ENCODE measurements at places on chromosomes 7 and 10.

- peak; percentile 86 for DNase-seq
Observed at GRCh38 chr7:131471250-131472004, 85.0 kb downstream of the PODXL start.

DNA sequence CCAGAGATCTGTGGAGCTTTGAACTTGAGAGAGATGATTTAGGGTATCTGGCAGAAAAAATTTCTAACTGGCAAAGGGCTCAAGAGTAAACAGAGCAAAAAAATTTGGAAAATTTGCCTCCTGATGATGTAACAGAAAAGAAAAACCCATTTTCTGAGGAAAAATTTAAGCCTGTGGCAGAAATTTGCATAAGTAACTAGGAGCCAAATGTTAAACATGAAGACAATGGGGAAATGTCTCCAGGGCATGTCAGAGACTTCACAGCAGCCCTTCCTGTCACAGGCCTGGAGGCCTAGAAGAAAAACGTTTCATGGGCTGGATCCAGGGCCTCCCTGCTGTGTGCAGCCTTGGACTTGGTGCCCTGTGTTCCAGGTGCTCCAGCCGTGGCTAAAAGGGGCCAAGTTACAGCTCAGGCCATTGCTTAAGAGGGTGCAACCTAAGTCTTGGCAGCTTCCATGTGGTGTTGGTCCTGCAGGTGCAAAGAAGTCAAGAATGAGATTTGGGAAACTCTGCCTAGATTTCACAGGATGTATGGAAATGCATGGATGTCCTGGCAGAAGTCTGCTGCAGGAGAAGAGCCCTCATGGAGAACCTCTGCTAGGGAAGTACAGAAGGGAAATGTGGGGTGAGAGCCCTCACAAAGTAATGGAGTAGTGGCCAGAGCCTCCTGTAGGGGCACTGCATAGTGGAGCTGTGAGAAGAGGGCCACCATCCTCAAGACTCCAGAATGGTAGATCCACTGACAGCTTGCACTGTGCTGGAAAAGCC lies 8.1 kb downstream of the SEMA3D start:
- no peak for DNase-seq

DNA sequence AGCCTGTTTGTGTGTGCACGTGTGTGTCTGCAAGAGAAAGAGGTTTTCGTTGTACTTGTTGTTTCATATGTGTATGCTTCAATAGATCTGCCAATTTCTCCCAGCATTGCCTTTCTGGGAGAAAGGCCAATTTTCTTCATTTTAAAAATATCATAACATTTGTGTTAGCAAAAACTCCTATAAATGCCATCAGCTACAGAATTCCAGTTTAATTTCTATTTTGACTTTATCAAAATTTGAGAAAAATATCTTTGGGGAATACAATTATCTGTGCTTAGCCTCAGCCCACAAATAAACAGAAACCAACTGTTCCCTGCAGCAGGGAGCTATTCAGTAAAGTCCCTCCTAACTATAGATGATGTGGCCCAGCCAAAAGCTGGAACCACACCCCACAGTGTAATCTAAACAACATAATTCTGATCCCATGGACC lies 68.3 kb upstream of the MGMT start:
- no peak for DNase-seq

DNA sequence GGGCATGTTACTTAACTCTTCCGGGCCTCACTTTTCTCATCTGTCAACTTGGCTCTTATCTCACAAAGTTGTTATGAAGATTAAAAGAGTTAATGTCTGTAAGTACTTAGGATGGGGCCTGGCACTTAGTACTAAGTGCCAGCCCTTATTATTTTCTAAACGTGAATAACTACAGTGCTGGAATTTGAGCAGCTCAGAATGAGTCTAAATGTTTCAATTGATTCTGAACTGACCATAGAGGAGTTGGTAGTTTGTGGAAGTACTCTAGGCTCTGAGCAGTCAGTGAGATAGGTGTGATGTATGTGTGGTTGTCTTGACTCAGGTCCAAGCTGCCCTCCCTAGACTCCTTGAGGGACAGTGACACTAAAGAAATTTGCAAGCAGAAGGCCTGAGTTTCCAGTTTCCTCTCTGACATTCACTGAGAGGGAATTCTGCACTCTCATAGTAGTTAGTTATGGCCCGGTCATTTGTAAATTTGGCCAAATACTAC lies 18.5 kb upstream of the JAZF1 start:
- no peak for DNase-seq

- DNase-seq: no peak
Observed at GRCh38 chr10:58700591-58700990, 187.9 kb downstream of the BICC1 start.

DNA sequence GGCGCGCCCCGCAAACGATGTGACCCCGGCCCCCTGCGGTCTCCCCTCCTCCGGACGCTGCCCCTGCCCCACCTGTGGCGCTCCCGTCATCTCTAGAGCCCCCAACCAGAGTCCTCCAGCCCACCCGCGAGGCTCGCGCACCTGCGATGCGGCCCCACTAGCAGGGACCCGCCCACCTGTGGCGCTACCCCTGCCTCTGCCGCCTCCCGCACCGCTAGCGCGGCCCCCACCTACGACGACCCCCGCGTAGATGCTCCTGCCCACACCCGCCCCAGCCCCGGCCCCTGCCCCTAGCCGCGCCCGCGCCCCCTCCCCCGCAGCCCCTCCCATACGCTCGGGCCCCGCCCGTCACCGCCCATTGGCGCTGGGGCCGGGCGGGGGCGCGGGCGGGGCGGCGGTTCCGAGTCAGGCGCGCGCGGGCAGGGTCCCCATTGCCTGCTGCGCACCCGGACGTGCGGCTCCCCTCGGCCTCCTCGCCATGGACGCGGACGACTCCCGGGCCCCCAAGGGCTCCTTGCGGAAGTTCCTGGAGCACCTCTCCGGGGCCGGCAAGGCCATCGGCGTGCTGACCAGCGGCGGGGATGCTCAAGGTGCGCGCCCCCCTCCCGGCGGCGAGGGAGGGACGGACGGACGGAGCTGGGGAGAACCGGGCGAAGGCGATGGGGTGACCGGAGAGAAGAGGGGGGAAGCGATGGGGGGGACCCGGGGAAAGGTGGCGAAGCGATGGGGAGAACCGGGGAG lies at the start of gene PFKP:
Gene PFKP, plus strand, starts transcription at position 431 of the 741 bp plus-strand sequence. Its CDS starts 48 bp downstream, at position 479.
- DNase-seq: no peak

- DNase-seq: no peak
Observed at GRCh38 chr10:34386921-34387320, 428.2 kb downstream of the PARD3 start.

DNA sequence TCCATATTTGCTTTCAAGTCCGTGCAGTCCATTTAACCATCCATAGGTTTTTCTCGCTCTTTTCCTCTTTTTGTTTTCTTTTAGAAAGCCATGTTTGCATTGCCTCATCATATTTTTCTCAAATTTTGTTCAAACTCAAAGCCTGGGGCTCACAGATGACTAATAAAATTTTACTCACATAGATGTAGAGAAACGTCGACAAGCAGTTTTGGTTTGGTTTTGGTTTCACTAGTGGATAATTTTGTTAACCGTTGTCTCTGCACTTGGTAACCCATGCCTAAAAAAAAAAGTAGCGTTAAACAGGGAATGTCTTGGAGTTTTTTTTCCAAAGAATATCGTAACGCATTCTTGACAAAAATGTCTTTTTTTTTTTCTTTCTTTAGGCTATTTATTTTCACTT lies 344.2 kb upstream of the GALNT17 start:
- DNase-seq: no peak

- no peak for DNase-seq
Observed at GRCh38 chr10:43417950-43418768, 9.2 kb upstream of the HNRNPF start.

GRCh38 chr7:73708961-73709549 lies 10.4 kb downstream of the STX1A start:
- DNase-seq: no peak

GRCh38 chr10:17206210-17206709 lies 4.8 kb upstream of the TRDMT1 start:
- DNase-seq: no peak

GRCh38 chr7:29749701-29750321 lies 56.5 kb upstream of the WIPF3 start:
- DNase-seq: no peak

GRCh38 chr7:27108390-27109127 lies 6.1 kb upstream of the HOXA2 start:
- no peak for DNase-seq

GRCh38 chr7:80216996-80217842 lies 82.6 kb downstream of the GNAI1 start:
- DNase-seq: no peak

GRCh38 chr10:90168244-90168643 lies 466.9 kb downstream of the KIF20B start:
- DNase-seq: no peak

DNA sequence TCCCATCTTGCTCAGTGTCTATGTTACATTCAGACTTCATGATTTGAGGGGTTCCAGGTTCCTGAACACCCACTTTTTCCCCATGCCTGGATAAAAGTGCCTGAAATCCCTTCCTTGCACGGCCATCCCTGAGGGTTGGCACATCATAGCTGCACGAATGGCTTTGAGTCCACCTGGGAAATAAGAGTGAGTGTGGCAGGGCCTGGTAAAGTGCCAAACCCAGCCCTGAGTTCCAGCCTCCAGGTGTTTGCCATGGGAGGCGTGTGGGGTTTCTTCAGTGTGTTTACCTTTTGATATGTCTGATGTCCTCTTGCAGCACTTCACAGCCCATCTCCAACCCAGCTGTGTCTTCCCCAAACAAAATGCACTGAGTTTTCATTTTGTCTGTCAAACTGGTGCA lies 145.7 kb downstream of the PAXIP1 start:
- no peak for DNase-seq

DNA sequence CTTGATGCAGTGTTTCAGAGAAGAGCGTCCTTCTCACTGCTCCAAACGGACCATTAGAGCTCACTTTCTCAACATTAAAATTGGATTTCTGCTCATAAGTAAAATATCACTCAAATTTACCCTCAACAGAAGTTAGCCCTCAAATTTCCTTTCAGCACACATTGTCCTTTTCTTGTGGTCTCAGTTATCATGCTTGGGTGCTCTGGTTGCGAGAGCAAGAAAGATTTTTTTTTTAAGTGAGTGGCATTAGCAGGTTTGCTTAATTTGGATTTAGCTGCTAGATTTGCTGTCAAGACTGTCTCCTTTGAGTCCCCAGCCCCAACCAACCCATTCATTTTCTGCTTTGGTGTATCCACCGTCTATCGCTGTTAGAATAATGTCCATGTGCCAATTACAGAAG lies 2.6 kb upstream of the CH25H start:
- DNase-seq: no peak

DNA sequence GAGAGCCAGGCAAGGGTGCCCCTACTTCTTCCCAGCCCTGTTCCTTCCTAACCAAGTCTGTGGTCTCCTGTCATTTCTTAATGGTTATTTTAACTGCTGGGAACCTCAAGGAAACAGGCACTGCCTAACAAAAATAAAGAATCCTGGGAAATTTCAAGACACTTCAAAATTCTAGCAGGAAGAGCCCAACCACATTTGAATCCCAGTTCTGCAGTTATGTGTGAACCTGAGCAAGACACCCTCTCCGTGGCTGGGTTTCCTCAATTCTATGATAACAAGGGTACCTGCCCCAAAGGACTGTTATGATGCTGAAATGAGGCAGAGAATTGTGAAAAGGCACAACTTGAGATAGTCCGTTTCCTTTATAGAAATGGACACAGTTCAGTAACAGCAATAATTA lies 36.2 kb upstream of the DUSP5 start:
- no peak for DNase-seq

- no peak for DNase-seq
Observed at GRCh38 chr10:42475168-42476098, 162.9 kb downstream of the ZNF33B start.

DNA sequence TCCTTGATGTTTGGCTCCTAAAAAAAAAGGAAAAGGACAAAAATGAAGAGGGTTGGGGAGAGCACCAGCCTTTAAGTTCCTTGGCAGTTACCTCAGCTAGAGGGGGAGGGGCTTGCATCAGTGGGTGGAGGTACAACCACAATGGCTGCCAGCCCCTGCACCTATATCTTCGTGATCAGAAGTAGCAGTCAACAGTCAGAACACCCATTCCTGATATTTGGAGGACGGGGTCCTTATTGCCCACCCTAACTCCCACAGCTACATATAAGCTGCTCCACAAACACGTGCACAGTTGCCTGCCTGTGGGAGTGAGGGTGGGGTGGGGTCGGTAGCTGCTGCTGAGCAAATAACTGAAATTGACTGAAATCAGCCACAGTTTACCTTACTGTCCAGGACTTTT lies 26.2 kb downstream of the C1GALT1 start:
- no peak for DNase-seq

DNA sequence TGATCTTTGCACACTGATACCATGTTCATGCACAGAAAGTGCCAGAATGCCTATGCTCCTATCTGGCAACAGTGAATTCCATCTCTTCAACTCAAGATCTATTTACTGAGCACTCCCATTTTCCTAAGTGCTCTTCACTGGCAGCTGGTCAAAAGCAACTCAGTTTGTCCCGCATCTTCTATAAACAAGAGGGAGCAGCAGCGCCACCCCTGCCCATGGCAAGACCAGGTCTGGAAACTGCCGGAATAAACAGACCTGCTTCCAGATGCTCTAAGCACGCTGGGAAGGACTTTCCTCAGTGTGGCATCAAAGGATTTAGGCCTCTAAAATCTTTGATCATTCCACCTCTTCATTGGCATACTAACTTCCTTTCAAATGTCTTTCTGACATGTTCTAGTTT lies 104.4 kb upstream of the MACROH2A2 start:
- DNase-seq: no peak
